ENCODE measurements at places on chromosomes 3 and 15.

DNA sequence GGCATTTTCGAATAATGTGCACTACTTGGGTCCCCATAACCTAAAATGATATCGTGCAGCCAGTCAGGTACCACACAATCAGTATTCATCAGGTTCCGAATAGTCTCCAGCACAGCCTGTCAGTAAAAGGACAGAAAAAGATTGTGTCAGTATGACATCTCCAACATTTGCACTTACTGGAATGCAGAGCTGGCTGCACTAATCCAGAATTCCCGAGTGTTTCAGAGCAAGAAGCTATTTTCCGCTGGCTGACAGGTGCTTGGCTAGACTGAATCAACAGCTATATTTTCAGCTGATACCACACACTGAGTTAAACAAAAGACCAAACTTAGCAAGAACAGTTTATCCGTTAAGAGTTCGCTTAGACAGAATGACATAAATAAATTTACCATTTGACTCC is 68.8 kb downstream of the AQR start:
- DNase-seq = no peak

GRCh38 chr15:68012911-68013310 is 41.2 kb upstream of the PIAS1 start:
- DNase-seq = no peak

DNA sequence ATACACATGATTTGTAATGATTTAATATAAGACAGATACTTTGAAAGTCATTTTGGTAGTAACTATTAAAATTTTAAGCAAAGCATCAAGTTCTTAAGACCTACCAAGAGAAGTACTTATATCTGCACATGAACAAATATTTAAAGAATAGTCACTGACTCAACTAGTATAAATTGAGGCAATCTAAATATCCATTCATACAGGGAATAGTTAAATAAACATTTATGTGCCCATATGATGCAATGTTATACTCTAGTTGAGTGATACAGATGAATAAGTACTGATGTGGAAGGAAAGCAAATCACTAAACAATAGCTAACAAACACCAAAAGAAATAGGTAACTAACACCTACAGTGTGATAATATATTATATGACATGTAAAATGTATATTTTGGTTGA is 527.7 kb downstream of the EPHA3 start:
- no peak for DNase-seq

GRCh38 chr3:188442430-188442829 is 288.5 kb downstream of the LPP start:
- no peak for DNase-seq

- no peak for DNase-seq
Observed at GRCh38 chr3:157810924-157811718, 295.1 kb downstream of the SHOX2 start.

- no peak for DNase-seq
Observed at GRCh38 chr15:60381148-60381788, 16.5 kb downstream of the ANXA2 start.

GRCh38 chr15:25711164-25711563 is 152.0 kb downstream of the ATP10A start:
- no peak for DNase-seq

DNA sequence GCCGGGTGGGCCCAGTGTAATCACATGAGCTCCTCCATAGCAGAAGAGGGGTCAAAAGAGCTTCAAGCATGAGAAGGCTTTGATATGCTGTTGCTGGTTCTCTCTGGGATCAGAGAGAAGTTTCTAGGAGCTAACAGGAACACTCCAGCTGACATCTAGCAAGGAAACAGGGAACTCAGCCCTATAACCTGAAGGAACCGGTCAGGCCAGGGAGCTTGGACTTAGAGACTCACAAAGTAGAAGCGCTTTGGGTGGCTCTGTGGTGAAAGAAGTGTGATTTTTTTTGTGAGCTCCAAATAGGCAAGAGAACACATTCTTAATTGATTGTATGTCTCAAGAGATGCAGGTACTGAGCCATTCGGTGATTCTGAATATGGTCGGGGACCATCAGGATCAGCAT is 26.2 kb upstream of the EPHB1 start:
- no peak for DNase-seq
